ENCODE measurements at places on chromosomes 7 and 10. TPM values are rescaled to one million over a fixed set of nuclear protein-coding genes. Genes with fewer than 3 reads are reported as not detected.

Gene CLRN3
- not detected for total RNA-seq

Gene HOXA9
- total RNA-seq, result 27.9 TPM

Gene LHFPL3
- not detected for total RNA-seq

Gene MYOF
- total RNA-seq, result 494 TPM

Gene ABCB1
- 9.7 TPM for total RNA-seq

Gene ITGA8
- total RNA-seq, result 0.65 TPM

Gene ADAMTS14
- not detected for total RNA-seq

Gene CUBN
- 5.2 TPM for total RNA-seq

Gene STEAP1
- total RNA-seq, result 62.9 TPM

Gene CCL24
- total RNA-seq, result 0.53 TPM

Gene CCDC201
- total RNA-seq, result not detected

Gene TMEM236
- total RNA-seq, result 0.14 TPM

Gene FGF8
- not detected for total RNA-seq

Gene MACC1
- not detected for total RNA-seq

Gene HECW1
- not detected for total RNA-seq

Gene MRC1
- total RNA-seq, result 16.2 TPM

Data from thoracic aorta endothelial cell (primary cell).